Fibroblast of skin of right biceps (primary cell): ENCODE measurements at places on chromosomes 6 and 20.

DNA sequence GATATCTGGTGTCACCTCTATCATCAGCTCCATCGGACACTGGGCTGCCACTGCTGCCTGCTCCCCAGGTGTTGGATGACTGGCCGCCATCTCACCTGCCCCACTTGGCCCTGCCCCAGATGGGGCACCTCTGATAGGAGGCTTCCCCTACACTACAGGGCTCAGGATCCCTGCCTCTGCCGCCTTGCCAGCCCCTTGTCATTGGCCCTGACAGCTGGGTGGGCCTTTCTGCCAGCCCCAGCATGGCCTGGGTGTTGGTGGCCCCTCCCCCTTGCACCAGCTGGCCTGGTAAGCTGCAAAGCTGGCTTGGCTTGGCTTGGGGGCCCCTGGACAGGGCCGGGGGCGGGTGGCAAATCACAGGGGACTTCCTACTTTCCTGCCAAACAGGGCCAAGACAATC, 10.6 kb downstream of the PACSIN1 start:
- DNase-seq: no peak

DNA sequence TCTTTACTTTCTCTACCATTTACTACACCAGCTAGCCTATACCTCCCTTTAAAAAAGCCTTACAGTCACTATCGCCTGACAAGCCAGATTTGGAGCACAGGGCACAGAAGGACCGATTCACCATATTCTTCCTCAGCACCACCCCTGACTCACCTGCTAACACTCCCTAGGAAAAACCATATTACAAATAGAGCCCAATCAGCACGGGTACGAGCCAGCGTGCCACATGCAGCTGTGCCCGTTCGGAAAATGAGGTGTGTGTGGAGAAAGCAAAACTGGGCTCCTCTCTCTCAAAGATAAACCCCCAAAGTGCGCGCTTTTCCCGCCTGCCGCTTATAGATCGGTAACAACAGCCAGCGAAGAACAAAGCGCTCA, 1.2 kb downstream of the SYNCRIP start:
- peak; percentile 10 for DNase-seq

DNA sequence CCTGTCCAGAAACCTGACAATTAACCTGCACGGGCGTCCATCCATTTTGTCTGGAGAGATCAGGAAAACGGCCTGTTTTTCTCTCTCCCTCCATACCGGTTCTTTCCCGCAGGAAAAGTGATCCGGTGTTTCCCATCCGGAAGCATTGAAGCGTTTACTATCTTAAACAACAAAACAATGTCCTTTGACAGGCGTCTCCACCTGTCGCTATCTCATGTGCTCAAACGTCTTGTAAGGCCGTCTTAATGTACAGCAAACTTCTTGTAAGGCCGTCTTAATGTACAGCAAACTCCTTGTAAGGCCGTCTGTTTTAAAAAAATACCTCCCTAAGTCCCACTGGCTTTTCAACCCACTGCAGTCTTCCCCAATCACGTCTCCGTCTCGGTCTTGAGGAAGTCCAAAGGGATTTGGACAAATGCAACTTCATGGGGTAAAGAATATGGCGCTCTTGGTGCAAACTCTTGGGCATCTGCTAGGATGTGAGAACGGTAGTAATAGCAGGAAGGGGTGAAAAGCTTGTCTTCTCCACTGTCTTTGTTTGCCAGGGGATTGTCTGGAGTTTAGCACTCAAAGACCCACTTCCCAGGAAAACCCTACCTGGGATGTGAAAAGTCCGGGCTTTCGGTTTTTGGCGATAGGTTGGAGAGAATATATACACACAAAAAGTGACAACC, 29.9 kb upstream of the TRIM27 start:
- DNase-seq: no peak

- no peak for DNase-seq
Observed at GRCh38 chr20:63661959-63662812, 4.1 kb downstream of the RTEL1 start.

DNA sequence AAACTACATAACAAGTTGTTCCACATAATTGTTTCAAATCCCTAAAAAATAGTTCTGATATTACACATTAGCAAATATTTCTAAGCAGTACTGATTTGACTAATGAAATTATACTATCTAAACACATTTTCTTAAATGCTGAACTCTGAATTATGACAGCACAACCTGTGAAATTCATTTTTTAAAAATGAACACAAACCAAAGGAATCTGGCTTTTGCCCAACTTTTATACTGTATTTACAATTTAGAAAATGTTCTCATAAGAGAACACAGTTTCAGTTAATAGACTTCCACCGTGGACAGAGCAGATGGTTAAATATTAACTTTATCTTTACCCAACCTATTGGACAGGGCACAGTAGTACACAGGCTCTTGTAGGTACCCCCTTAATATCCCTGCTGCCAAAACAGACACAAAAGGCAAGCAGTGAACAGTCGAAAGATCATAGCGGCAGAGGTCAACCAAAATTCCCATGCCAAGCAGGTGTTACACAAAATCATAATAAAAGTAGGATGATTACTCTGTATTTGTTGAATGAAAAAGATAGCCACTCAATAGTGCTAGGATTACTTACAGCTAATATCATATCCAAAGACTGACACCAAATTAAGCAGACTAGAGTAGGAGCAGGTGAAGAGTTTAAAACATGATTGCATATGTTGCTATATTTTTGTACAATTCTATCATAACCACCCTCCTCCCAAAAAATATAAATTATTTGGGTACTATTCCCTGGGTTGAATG, 122.5 kb downstream of the RNGTT start:
- DNase-seq: peak; percentile 34
